BE2C (cell line): ENCODE measurements at places on chromosomes 2 and 18.

- DNase-seq: no peak
Observed at GRCh38 chr2:181394741-181395437, 62.3 kb upstream of the ITGA4 start.

DNA sequence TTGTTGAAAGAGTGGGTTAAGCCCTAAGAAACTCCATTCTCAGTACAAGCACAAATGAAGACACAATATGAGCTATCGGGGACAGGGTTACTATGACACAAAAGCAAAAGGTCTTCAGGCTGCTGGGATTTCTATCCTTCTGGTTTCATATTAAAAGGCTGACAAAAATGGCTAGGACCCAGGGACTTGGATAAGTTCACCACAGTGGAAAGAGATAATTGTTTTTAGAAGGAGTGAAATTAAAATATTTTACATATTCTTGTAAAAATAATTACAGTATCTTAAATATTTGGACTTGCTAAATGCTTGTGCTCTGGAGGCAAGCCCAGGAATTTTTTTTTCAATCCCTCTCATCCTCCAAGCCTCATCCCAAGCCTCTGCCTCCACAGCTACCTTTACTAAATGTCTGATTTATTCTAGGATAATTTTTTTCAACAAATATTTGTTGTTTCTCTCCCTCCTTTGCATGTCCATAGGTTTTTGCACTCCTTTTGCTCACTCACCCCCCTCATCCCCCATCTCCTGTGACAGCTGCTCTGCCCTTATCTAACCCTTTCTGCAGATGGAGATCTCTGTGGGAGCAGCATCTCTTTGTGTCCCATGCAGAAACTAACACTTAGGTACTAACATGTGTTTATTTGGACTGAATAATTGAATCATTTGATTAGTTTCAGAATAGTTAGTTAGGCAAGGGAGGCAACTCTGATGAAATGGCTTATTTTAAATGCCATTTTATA, 47.8 kb upstream of the NABP1 start:
- DNase-seq: no peak

DNA sequence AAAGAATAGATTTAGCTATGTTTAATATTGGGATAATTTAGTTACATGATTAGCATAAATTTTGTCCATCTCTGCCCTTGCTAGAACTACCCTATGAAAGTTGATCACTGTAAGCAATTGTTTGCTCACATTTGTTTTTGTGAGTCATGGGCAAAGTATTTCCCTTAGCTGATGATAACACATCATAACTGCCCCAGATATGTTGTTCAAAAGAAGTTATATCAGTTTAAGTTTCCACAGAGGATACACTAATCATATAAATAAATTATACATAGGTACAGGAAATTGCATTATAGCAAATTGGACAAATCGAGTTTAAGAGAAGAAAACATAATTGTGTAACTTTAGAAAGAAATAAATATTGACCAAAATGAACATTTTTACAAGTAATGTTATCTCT, 223.2 kb upstream of the PIK3C3 start:
- DNase-seq: no peak

DNA sequence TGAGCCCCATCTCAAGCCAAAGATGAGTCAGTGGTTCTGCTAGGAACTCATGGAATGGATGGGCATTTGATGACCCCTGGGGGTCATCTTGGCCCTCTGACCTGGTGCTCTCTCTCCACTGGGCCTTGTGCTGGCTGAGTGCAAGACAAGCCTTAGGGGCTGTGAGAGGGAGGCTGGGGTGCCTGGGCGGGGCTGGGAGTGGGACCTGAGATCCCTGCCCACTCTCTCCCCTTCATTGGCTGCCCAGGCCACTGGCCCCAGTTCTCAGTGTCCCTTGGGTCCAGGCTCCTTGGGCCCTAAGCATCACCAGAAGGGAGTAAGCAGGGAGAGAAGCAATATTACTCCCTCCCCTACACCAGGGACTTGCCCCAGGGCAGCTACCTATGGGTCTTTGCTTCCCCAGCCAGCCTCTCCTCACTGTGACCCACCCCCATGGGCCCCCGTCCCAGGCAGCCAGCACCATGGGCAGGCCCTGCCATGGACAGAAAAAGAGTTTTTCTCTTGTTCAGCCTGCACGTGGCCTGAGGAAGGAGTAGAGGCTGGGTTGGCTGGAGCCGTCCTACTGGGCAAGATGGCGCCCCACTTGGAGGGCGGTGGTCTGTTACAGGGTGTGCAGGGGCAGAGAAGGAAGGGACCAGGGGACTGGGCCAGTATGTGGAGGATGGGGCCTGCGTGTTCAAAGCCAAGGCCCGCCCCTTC, 33.6 kb downstream of the ATOH8 start:
- DNase-seq: no peak

- DNase-seq: no peak
Observed at GRCh38 chr18:27239669-27240068, 54.6 kb upstream of the CHST9 start.

DNA sequence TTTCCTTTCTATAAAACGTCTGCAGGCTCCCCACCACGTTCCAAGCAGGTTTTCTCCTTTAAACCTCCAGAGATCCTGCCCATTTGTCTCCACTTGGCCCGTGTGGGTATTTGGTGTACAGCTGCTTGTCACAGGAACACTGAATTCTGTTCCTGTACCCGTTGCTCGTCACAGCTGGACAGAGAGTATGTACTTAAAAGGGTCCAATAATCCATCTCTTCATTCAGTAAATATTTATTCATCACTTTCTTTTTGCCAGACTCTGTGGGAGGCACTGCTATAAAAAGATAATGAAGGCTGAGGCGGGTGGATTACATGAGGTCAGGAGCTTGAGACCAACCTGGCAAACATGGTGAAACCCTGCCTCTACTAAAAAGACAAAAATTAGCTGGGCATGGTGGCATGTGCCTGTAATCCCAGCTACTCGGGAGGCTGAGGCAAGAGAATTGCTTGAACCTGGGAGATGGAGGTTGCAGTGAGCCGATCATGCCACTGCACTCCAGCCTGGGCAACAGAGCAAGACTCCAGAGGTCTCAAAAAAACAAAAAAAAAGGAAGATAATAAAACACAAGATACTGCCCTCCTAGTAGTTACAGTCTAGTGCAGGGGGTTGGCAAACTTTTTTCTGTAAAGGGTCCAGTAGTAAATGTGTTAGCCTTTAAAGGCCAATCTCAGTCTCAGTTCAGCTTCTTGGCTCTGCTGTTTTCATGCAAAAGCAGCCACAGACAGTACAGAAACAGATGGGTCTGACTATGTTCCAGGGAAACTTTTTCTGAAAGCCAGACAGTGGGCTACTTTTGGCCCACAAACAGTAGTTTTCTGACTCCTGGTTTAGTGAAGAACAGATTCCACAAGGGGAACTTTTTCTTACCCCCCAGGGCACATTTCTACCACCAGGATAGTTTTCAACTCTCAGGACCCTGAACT, 309.9 kb upstream of the RAB12 start:
- no peak for DNase-seq

GRCh38 chr2:239393941-239394340, 6.9 kb downstream of the HDAC4 start:
- no peak for DNase-seq

GRCh38 chr2:100664756-100665101, 101.9 kb downstream of the PDCL3 start:
- no peak for DNase-seq

GRCh38 chr18:37714691-37715090, 149.1 kb upstream of the CELF4 start:
- no peak for DNase-seq

- no peak for DNase-seq
Observed at GRCh38 chr18:49934457-49934856, 121.1 kb upstream of the ACAA2 start.
